ENCODE measurements at places on chromosomes 4 and X.

DNA sequence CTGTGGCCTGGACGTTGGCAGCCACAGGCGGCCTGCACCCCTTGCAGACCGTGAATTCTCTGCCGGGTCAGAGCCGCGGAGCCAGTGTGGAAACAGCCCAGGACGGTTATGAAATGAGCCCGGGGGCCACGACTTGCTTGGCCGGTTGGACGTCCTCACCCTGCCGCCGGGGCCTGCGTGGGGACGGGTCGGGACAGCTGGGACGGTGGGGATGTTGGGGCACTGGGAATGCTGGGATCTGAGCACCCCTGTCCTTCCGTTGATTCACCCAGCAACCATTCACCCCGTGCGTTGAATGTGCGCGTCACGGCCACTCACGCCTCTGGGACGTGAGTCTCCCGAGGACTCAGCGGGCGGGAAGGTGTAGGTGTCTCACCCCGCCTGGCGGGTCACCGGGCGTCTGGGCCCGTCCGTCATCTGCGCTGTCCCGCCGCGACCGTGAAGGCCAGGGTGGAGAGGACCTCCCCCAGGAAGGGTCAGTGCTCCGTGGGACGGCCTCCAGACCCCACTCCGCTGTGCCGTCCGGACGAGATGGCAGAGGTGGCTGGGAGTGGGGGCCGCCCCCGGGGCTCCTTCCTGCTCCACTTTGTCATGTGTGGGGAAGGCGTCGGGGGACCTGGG, 4.5 kb upstream of the PLCXD1 start:
- no peak for DNase-seq

DNA sequence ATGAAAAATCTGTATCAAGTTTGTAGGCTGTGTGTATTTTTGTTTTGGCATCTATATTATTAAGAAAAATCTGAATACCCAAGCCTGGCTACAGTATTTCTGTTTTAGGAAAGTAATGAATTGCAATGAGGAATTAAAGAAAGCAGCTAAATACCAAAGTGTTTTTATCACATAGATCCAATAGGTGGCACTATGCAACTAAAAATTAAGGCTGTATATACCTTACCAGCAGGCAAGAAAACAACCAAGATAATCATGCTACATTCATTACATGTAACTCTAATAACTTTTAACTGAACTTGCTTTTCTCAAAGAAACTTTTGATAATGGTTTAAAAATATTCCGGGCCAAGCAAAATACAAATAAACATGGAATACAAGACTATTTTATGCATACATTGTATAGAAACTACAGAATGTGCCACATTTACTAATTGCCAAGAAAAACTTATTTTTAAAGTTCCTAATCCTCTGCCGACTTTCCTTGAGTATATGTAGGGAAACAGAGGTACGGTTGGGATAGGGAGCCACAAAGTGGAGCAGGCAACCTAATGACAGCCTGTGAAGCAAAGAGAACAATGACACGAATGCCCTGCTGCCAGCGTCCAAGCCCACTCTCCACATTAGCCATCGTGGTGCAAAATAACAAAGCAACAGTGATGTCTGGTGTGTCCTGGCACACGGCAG, 63.7 kb downstream of the SEC24D start:
- DNase-seq: no peak

DNA sequence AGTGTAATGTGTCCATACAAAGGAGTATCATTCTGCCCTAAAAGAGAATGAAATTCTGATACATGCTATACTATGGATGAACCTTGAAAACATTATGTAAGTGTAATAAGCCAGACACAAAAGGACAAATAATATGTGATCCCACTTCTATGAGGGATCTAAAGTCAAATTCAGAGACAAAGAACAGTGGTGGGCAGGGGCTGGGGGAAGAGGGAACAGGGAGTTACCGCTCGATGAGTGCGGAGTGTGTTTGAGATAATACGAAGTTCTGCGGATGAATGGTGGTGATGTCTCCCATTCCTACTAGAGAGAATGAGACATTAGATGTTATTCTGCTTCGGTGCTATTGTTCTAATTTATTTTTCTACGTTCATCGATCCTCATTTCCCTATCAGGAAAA, 46.1 kb upstream of the TLR2 start:
- no peak for DNase-seq

DNA sequence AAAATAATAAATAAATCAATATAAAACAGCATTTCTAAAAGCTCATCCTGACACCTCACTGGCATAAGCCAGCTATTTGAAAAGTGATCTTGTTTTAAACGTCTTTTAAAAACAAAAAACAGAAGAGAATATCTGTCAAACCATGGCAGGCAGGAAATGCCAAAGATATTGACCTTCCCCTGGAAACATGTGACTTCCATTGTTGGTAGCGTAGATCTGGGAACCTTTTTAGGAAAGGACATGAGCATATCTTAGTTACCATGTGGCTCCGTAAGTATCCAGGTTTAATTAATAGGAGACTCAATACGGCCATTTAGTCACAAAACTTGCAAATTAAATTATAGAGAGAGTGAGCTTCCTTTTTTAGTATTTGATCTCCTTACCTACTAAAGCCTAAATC, 83.0 kb upstream of the KLHL4 start:
- DNase-seq: no peak

DNA sequence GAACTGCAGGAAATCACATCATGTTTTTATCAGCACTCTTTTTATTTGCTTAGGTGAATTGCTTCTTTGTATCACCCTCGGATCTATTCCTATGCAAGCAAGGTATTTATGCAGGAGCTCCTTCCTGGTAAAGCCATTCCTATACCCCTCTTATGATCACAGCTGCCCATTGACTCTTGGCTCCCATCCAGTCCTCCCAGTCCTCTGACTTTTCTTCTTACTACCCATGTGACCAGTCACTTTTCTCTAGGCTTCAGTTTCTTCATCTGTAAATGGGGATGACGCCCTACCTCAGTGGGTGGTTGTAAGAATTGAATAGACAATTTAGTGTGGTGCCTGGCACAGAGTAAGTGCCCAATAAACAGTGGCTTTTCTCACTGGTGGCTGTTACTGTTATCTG, 144.9 kb downstream of the FHIP1A start:
- DNase-seq: no peak

GRCh38 chr4:172308078-172308477, 494.9 kb downstream of the GALNTL6 start:
- DNase-seq: no peak

DNA sequence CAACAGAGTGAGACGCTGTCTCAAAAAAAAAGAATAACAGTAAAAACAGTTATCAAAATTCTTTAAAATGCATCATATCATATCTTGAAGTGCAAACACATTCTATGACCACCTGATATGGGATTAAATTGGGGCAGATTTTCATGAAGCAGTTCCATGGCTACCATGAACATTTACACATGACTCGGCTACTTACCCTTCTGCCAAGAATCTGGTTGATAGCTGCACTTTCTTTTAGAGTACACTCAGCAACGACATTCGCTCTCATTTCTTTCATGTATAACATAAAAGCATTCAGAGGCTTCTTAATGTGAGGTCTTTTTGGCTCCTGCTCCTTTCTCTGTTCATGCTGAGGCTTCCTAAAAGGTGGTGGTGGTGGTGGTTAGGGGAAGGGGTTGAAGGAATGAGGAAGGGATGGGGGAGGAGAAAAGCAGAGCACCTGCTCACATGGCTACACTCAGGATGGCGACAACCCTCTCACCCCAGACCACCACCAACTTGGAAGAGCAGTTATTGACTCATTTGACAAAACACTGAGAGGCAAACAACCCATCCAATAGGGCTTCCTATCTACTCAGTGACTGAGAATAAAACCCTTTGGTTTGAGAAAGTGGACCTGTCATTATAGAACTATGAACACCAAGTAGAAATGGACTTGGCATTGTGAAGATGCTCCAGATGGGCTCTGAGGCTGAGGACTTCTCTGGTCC, 88.5 kb downstream of the HADH start:
- DNase-seq: no peak
